ENCODE measurements at places on chromosomes 3 and 15.

DNA sequence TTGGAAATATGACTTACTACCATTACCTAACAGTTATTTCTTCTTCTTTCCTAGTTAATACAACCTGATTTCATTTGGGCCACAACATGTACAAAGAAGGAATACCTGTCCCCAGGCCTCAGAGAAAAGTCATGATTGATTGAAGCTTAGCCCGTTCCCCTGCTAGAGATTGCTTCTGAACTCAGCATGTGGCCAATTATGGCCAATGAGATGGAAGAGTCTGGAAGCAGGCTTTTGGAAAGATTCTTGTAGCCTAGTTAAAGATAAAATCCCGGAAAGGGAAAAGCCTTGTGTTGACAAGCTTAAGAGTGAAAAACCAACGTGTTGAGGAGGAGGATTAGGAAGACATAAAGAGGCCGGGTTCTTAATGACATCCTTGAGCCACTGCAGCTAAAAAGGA, 17.0 kb upstream of the TM6SF1 start:
- no peak for DNase-seq

DNA sequence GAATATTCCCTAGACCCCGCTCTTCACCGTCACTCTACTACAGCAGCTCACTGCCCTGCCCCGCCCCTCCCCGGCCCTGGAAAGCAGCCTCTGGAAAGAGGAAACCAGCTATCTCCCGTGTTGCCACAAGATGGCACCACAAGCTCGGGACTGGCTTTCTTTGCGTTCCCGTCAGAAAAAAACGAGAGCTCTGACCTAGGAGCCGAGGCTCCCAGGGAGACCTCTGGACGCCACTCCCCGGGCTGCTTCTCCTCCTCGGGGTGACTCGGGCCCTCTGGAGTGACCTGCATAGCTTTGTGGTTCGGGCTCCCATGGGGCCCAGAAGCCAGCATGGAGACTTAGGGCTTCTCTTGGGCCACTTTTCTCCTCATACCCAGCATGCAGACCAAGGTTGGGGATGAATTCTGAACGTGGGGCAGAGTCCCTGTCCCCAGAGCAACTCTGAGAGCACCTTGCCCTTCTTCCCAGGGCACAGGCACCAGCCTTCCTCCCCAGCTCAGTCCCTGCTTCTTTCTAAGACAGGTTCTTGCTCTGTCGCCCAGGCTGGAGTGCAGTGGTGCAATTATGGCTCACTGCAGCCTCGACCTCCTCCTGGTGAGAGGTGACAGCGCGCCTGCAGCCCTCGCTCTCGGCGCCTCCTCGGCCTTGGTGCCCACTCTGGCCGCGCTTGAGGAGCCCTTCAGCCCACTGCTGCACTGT, 19.0 kb downstream of the STOML1 start:
- DNase-seq, result peak; percentile 40

DNA sequence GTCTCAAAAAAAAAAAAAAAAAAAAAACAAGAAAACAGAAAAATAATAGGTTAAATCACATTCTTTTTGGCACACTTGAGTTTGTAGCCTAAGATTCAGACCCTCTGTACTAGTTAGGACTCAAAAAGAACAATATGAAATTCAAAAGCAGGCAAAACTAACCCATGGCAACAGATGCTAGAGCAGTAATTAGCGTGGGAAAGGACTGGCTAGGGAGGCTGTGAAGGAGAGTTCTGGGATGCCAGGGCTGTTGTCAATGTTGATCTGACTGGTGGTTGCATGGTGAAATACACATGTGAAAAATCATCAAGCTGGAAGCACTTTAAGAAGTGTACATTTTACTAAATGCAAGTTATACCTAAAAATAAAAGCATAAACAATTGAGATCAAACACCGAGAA, 35.6 kb downstream of the KLHL6 start:
- no peak for DNase-seq

- no peak for DNase-seq
Observed at GRCh38 chr3:143601723-143602484, 246.4 kb downstream of the SLC9A9 start.

DNA sequence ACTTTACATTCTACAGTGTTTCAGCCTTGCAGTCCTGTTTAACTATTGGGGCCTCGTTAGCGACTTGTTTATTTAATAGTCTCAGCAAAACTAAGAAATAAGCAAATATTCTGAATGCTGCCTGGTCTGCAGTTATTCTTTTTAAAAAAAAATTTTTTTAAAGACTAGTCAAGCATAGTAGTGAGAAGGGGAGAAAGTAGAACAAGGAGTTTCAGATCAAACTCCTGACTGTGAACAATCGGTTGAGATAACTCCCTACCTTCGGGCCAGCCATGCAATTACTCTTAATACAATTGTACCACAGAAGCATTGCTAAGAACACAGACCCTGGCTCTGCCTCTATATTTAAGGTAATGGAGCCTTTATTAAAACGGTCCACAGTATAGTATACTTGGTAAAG, 5.8 kb upstream of the DUT start:
- no peak for DNase-seq

DNA sequence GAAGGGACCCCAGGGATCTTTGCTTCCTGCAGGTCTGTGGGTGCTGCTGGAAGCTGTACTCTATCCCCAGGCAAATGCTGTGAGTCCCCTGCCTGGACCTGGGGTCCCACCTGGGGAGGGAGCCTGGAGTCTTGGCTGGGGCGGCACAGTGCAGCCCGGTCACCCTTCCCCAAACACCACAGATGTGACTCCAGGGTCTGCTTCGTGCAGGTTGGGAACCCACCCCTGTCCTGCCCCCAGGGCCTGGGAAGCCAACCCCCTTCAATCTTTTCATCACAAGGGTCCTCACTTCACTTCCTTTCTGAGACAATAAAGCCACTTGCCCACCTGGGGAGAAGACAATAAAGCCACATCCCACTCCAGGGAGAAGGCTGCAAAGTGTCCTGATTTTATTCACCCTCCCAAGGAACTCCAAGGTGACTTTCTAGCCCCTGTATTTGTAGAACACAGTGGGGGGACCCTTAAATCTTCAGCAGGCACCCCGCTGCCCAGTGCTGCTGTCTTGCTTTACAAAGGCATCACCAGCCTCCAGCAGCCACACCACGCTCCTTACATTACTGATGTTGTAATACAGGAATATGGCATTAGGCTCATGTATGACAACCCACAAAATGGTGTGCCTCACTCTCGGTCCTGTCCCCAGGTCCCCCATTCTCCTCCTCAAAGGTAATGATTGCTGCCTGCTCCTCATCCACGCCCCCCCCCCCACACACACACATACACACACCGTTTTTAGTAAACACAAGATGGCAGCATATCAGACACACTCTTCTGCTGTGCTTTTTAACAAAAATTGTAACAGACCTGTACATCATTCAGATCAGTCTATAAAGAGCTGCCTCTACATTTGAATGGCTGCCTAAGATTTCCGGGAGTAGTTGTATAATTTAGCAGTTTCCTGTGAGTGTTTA, 9.9 kb downstream of the C3orf22 start:
- no peak for DNase-seq

GRCh38 chr3:15387171-15387581, 40.2 kb downstream of the METTL6 start:
- DNase-seq, result no peak

GRCh38 chr3:131485119-131485518, 17.7 kb downstream of the MRPL3 start:
- DNase-seq, result no peak

DNA sequence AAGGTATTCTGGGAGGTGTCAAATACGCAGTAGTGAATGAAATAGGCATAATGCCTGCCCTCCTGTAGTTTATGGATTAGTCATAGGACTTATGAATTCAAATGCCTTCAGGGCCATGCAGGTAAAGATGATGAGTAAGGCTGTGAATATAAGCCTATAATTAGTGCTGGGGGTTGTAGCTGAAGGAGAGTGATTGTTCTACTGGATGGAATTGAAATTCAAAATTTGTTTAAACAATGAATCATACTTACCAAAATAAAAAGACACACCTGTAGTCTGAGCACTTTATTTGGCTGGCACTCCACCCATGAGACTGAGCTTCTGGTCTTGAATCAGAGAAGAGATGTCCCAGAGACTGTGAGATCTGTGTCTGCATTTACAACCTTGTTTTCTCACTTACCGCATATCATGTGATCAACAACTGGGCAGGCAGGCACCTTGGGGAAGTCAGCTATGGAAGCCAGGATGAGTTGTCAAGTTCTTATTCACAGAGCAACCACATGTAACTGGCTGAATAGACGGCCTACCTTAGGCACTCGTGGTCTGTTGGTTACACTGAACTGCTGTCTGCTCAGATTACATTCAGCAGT, 291.8 kb downstream of the NAALADL2 start:
- no peak for DNase-seq

- no peak for DNase-seq
Observed at GRCh38 chr15:59960318-59960717, 43.8 kb upstream of the FOXB1 start.

GRCh38 chr3:39569095-39569494, 101.6 kb downstream of the MOBP start:
- no peak for DNase-seq

GRCh38 chr3:8069471-8069870, 432.2 kb upstream of the LMCD1 start:
- DNase-seq, result no peak

DNA sequence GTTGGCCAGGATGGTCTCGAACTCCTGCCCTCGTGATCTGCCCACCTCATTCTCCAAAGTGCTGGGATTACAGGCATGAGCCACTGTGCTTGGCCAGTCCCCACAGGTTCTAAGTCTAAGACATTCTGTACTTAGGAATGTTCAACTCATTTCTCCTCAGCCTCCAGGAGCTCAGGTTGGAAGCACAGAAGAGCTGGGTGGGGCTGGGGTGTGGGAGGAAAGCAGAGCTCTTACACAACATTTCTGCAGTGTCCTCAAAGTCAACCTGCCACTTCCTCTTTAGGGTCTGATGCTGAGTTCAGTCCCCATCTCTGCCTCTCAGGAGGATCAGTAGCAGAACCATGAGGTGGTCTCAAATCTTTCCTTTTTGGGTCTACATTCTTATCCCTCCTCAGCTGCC, 75.5 kb downstream of the MRPL46 start:
- no peak for DNase-seq

- no peak for DNase-seq
Observed at GRCh38 chr3:193816656-193817311, 223.8 kb downstream of the OPA1 start.

DNA sequence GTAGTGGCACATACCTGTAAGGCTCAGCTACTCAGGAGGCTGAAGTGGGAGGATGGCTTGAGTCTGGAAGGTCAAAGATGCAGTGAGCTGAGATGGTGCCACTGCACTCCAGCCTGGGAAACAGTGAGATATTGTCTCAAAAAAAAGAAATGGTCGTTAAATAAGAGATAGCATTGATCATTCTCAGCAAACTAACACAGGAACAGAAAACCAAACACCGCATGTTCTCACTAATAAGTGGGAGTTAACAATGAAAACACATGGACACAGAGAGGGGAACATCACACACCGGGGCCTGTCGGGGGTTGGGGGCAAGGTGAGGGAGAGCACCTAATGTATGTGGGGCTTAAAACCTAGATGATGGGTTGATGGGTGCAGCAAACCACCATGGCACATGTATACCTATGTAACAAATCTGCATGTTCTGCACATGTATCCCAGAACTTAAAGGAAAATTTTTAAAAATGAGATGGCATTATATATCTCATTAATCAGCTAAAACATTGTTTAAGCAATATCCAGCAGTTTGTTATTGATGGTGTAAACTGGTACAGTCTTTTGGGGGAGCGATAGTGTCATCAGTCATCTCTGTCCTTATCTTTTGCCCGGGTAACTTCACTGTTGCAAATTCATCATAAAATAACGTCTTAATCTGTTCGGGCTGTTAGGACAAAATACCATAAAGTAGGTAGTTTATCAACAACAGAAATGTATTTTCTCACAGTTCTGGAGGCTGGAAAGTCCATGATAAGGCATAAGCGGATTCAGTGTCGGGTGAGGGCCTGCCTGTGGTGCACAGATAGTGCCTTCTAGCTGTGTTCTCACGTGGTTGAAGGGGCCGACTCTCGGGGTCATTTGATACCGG, 1.7 kb upstream of the MAN2A2 start:
- no peak for DNase-seq

DNA sequence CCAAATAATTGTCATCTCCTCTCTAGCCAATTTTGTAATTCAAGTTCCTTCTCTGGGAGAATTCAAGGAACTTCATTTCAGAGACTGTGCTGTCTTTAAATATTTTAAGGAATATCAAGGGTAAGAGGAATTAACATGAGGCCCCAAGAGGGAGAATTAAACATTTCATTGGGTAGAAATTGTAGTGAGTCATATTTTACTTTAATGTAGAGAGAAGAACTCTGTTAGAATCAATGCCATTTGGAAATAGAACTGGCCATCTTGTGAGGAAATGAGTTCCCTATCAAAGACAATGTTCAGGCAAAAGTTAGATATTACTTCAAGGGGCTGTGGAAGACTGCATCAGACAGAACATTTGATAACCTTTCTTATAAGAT, 43.5 kb upstream of the TP63 start:
- no peak for DNase-seq

GRCh38 chr3:127736801-127737539, 64.2 kb downstream of the ABTB1 start:
- no peak for DNase-seq

GRCh38 chr15:69194854-69195253, 34.4 kb downstream of the GLCE start:
- no peak for DNase-seq

- DNase-seq, result no peak
Observed at GRCh38 chr3:147380387-147380951, 25.9 kb downstream of the ZIC4 start.

DNA sequence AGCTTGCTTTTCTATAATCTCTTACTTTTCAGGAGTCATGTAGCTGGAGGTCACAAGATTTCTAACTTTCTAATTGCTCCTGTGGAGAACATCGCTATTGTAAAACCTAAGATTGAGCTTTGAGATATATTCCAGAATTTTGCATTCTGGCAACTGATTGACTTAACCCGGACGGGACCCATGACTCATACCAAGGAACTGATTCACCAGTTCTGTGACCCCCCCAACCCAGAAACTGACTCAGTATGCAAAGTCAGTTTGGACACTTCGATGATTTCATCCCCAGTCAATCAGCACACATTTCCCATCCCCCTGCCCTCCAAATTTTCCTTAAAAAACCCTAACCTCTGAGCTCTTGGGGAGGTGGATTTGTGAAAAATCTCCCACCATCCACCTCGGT, 396.5 kb upstream of the GBE1 start:
- DNase-seq, result no peak

DNA sequence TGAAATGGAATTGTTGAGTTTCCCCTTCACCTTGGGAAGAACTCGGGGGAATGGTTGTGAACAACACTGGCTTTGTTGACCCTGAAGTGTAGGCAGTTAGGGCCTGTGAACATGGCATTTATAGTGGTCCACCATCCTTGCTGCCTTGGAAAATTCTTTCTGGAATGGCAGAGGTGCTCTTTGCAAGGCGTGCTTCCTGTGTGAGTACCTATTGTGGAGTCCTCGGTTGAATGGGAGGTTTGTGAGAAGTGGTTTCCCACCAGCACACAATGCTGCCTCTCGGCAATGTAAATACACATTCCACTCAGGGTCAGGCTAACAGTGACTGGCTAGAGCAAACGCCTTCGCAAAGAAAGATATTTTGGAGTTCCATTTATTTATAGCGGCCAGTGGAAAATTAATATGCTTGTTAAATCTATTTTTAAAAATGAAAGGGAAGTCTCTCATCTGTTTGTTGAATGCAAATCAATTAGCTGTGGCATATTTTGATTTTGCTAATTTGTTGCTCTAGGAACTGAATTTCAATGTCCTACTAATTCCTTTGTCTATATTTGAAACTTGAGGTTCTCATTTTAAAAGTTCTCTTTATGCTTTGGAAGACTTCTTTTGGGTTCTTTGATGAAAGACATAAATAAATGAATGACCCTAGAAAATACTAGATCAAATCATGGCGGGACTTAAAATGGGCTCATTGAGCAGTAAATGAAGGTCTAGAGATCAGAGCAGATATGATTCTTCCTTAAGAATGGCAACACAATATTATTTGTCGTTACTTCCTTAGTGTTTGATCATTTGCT, 59.5 kb downstream of the FNDC3B start:
- DNase-seq, result no peak
